Right cardiac atrium (tissue), 5 donors: ENCODE measurements at places on chromosomes 16 and 17. TPM values are rescaled to one million over a fixed set of nuclear protein-coding genes. Genes with fewer than 3 reads are reported as not detected.

Gene SCGB1C2
- total RNA-seq: not detected

- no peak for DNase-seq
These were observed 593.5 kb upstream of the SOX9 start for GRCh38 chr17:71527311-71527710.

- DNase-seq: no peak
These were observed 12.4 kb upstream of the B4GALNT2 start for GRCh38 chr17:49120166-49120565.

Gene IL17C
- total RNA-seq: not detected

DNA sequence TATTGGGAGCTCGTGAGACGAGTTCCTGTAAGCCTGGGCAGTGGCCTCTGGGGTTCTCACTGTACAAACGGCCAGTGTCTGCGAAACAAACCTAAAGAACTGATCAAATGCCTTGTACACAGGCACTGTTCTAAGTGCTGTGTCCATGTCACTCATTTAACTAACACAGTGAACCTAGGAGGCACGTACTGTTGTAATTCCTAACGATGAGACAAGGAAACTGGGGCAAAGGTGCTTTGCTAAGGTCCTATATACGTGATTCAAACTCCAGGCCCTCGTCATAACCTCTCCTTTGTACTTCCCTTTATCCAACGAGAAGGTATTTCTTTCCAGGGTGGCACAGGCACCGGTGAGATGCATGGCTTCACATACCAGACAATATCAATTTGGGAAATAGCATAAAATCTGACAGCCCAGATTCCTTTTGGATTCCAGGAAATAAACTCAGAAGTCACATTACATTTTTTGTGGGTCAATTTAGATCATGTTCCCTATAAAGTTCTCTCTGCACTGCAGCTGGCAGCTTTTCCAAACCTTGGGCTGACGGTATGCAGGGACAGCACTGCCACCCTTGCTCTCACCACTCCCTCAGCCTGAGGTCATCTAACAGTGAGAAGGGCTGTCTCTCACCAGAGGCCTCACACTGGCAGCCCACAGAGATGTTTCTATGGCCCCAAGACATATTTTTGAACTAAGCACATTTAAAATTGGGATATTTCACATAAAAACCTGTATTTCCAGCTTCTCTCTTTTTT lies 18.3 kb downstream of the GLYR1 start:
- no peak for DNase-seq

DNA sequence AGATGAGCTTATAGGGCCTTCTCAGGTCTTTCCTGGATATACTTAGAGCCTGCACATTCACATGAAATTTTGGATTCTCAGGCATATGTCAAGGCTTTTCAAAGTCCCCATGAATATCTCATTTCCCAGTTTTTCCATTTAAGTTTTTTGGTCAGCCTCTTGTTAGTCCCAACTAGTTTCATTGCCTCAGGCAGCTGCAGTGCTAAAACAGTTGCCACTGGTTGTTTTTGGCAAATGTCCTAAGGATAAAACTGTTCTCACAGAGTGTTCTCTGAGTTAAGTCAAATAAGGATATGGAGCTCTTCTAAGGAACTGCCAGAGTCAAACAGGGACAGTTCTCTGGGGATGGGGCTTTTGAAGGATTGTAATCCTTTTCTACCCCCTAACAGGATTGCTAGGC lies 39.9 kb upstream of the ABCC11 start:
- no peak for DNase-seq

Gene RAB37
- total RNA-seq: 1.1 TPM

- DNase-seq: no peak
These were observed 4.0 kb upstream of the WNT3 start for GRCh38 chr17:46822388-46822921.

GRCh38 chr16:31157136-31157535 lies 7.3 kb upstream of the PRSS36 start:
- DNase-seq: peak; percentile 72

DNA sequence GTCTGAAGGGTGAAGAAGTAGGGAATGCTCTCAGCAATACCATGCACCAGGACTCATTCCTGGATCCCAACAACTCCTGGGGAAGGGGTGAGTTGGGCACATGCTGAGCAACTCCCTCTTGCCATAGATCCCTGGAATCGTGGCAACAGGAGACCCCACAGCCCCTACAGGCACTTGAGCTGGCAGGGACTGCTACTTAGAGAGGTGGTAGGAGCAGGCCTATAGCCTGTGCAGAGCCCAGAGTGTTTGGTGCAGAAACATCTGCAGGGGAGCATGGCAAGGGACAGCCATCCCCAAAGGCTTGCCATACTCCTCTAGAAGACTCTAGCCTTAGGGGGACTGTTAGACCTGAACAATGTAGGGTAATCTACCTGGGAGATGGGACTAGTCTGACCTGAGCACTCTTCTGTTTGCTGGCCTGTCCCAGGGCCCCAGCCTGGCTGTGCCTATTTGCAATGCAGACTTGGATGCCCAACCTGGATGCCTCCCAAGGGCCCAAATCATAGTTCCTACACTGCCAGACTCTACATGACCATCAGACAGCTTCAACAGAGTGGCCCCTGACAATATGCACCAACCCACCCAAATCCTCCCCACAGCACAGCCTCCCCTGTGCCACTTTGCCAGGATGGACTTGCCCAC lies 568.6 kb upstream of the KIF2B start:
- DNase-seq: no peak

GRCh38 chr16:81140930-81141780 lies 45.0 kb upstream of the GCSH start:
- DNase-seq: no peak

Gene SMPD3
- 0.94 TPM for total RNA-seq

- DNase-seq: no peak
These were observed 4.8 kb downstream of the CTRB2 start for GRCh38 chr16:75202069-75202590.

GRCh38 chr16:75063549-75064088 lies 53.0 kb downstream of the LDHD start:
- DNase-seq: no peak

Gene SHISA9
- total RNA-seq: 1.8 TPM

- DNase-seq: peak; percentile 69
These were observed 13.4 kb upstream of the TAOK1 start for GRCh38 chr17:29376667-29377270.

DNA sequence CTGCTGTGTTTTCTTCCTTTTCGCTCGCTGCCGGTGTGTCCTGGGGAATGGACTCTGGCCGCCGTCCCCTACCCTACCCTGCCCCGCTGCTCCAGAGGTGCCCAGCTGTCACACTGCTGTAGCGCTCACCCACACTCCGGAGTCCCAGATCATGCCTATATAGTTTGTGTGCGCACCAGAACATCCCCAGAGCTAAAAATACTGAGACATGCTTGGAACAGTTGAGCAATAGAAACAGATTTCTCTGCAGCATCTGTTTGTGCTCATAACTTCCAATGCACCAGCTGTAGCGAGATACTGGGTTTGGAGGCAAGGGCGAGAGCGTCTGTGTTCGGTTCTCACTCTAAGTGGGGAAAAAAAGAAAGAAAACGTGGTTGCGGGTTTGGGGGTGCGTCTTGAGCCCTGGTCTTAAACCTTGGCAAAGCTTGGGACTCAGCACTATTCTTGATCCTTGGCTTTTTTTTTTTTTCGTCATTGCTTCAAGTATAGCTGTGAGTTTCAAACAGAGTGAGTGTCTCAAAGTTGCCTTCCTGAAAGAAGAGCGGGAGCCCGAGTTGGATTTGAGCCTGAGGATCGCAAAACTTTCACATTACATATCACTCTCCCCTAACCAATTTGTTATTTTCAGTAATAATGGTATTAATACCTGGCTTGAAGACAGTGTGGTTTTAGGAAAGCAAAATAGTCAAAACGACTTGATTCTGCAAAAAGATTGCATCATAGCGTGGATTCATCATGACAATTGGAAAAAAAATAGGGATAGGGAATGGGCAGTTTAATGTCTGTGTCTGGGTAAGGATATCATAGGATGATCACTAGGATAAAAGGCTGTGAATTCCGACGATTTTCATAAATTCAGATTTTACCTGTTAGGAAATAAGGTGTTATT lies 621 bp downstream of the KCNJ2 start:
- DNase-seq: no peak

- DNase-seq: no peak
These were observed 14.2 kb downstream of the LGALS3BP start for GRCh38 chr17:78965491-78965924.

GRCh38 chr16:81651758-81652718 lies 127.1 kb upstream of the PLCG2 start:
- DNase-seq: no peak

Gene TMEM238L
- total RNA-seq: not detected

DNA sequence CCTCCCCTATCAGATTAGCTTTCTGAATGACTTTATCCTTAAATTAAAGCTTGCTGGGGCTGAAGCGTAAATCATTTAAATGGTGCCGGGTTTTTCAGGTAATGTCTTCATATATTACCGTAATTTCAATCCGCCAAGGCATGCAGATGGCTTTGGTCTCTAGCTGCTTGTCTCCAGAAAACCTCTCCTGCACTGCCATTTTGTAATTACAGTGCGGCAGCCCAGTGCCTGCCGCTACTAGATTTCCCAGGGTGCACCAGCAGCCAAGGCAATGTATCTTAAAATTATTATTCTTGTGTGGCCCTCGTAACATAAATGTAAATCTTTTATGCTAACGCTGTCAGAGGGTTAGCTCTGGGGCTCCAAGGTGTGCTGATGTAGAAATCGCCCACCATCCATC lies 208.5 kb downstream of the TMEM114 start:
- DNase-seq: no peak

- DNase-seq: no peak
These were observed 159.6 kb upstream of the MPHOSPH6 start for GRCh38 chr16:82329504-82330192.

Gene KRTAP16-1
- total RNA-seq: not detected

DNA sequence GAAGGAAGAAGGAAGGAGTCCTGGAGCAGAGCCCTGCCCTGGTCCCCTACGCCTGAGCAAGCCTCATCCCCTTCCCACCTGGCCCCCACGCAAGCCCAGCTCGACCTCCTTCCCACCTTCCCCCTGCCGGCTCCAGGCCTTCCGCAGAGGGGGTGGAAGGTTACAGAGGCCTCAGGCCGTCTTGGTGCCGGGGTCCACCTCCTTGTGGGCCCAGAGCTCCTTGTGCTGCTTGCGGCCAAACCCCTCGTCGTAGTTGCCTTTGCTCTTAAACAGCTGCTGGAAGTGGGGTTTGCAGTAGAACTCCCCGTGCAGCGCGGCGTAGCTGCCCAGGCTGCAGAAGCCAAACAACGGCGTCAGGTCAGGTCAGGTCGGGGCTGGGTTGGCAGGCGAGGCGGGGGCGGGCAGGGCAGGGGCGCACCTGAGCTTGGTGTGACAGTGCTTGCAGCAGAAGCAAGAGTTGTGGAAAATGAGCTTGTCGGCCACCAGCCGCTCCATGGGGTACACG lies 1.5 kb downstream of the LIMD2 start:
- peak; percentile 60 for DNase-seq

- no peak for DNase-seq
These were observed 71.6 kb downstream of the WIPI1 start for GRCh38 chr17:68385490-68386215.

DNA sequence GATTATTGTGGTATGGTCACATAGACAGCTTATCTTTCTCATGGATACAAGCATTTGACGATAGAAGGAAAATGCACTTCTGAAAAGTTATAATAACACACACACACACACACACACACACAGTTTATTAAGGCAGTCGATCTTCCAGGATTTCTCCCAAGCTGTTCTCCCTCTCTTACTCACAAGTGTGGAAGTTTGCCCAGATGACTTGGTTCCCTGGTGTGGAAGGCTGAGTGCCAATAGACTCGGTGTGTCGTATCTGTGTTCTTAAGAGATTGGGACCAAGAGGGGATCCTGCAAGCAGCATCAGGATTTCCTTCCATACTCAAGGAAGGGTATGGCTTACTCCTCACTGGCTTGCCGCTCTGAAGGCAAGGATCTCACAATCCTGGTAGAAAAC lies 279.6 kb downstream of the HS3ST3B1 start:
- no peak for DNase-seq

DNA sequence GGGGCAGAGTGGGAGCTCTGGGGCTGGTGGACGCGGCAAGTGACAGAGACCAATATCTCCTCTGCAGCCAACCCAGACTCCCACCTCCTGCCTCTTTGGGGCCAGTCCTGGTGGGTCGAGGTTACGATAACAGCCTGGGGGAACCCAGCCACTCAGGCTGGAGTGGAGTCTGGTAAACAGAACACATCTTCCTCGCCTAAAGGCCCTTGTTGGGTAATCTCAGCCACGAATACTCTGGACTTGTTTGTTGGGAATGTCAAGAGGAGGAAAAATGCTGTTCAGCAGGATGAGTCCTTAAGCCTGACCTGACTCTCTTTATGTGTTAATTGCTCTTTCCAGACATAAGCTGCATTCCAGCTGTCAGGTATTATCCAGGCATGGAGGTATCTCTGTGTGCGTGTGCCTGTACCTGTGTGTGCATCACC lies 8.0 kb upstream of the SPNS2 start:
- DNase-seq: no peak

GRCh38 chr17:71922439-71922838 lies 198.4 kb upstream of the SOX9 start:
- DNase-seq: no peak

GRCh38 chr17:74744714-74745547 lies 3.5 kb upstream of the NHERF1 start:
- DNase-seq: peak; percentile 80

Gene RASL10B
- 32.3 TPM for total RNA-seq

Gene SNX11
- total RNA-seq: 10.4 TPM

GRCh38 chr17:41287050-41287449 lies 11.6 kb downstream of the KRTAP9-7 start:
- DNase-seq: no peak

GRCh38 chr17:45146890-45147580 lies 1.2 kb upstream of the HEXIM1 start:
- no peak for DNase-seq

- DNase-seq: peak; percentile 58
These were observed 9.0 kb downstream of the IRX5 start for GRCh38 chr16:54939510-54940278.

DNA sequence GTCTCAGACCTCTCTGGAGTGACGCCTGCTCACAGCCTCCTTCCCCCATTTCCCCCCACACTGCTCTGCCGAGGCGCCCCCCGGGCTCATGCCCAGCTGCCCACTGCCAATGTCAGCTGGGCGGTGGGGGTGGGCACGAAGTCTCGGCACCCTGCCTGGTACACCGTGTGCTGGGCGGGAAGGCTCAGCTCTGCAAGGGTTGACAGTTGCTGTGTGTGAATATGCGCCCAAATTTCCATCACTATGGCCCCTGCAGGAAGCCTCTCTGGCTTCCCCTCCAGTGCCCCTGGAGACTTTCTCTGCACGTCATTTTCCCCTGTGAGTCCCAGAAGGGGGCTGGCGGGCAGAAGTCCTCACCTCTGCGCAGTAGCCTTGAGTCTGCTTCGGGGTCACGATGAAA lies 11.6 kb upstream of the CAMKK1 start:
- no peak for DNase-seq

Gene TNFRSF12A
- 40.2 TPM for total RNA-seq

Gene TBC1D3G
- total RNA-seq: not detected

Gene CRISPLD2
- 13.1 TPM for total RNA-seq

Gene ZPBP2
- not detected for total RNA-seq

GRCh38 chr16:48052731-48053417 lies 102.9 kb downstream of the ABCC12 start:
- DNase-seq: no peak
